ENCODE measurements at places on chromosomes 2 and 18.

DNA sequence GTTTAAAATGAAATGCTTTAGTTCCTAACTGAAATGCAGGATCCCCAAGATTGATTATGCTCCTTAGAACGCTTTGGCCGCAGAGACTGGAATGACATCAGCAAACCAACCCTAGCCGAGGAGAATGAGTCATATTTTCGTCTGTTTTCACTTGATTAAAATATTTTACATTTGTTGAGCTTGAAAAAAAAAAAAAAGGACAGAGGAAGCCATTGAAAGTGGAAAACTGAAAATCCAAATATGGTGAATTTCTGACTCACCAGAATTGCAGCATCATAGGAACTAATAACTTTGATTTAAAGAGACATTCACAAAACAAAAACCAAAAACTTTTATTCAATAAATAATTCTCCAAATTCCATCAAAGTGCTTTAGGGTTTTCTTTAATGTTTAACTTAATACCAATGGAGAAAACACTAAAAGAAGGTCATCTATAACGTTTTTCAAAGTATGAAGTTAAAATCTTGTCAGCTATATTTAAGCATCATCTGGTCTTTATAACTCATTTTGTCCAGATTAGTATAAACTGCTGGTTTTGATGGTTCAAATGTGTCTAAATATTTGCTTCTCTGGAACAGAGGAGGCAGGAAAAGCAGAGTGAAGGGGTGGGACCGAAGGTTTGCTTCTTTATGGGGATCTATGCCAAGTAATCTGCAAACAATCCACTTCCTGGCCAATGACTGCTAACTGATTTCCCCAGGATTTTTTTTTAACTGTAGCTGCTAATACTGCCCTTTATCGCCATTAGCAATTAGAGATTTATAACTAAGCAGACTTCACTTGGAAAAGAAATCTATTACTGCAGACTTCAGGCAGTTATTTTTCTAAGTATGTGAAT, 30.9 kb upstream of the COL5A2 start:
- no peak for DNase-seq

- no peak for DNase-seq
Observed at GRCh38 chr18:55314031-55314430, 274.0 kb downstream of the TCF4 start.

DNA sequence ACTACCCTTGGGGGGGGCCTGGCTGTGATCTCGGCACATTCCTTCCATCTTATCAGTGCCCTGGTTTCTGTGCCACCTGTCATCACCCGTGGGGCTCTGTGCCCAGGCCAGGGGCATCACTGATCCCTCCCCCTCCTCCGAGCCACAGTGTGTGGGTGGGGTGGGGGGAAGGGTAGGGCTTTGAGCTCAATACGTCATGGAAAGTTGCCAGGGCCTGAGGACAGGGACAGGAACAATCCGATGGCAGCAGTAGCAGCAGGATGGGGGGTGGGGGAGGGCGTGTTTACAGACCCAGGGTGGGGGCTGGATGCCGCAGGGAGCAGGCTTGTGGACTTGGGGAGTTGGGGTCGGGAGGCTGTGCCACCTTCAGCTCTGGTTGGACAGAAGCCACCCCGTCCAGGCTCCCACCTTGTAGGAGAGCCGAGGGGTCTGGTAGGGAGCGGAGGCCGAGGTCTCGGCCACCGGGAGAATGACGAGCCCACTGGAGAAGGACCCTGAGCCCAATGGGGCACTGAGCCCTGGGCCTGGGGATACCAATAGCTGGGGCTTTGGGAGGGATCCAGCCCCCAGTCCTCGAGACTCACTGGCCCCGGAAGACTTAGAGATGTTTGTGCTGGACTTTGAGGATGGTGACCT, 3.5 kb downstream of the SLC4A3 start:
- DNase-seq = no peak

- DNase-seq = no peak
Observed at GRCh38 chr2:163302141-163302540, 433.7 kb downstream of the FIGN start.

- peak; percentile 6 for DNase-seq
Observed at GRCh38 chr18:25077038-25077943, 274.7 kb downstream of the ZNF521 start.

GRCh38 chr18:61609131-61609530, 275.9 kb downstream of the CDH20 start:
- no peak for DNase-seq

DNA sequence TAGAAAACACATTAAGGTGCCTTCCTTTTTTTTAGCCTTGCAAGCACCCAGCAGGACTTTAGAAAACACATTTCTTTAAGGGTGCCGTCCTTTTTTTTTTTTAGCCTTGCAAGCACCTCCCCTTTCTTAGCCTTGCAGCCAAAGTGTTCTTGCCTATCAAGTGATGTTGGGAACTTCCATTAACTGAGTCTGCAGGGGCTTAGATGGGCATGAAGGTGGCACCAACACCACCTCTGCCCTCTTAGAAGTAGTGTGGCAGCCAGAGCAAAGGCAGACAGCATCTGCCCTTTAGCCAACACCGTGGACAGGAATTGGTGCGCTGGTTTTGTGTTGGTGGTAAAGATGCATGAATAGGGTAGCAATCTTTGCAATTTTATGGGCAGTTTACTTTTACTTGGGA, 211.6 kb upstream of the SP5 start:
- DNase-seq = no peak

DNA sequence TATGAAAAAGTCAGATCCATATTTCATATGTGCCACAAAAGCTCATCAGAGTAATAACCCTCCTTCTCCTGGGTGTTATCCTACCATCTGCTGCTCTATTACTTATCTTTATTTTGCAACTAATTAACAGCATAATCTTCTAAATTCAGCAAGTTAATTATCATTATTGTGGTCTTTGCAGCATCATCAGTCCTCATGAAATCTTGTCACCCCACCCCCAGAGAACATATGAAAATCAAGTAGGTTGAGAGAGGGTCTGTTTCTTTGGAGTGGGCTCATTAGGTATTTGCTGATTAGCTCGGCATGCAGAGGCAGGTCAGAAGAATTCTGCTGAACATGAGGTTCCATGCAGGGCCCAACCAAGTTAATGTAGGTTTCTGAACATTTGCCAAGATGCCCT, 64.8 kb downstream of the ATF2 start:
- DNase-seq = no peak

DNA sequence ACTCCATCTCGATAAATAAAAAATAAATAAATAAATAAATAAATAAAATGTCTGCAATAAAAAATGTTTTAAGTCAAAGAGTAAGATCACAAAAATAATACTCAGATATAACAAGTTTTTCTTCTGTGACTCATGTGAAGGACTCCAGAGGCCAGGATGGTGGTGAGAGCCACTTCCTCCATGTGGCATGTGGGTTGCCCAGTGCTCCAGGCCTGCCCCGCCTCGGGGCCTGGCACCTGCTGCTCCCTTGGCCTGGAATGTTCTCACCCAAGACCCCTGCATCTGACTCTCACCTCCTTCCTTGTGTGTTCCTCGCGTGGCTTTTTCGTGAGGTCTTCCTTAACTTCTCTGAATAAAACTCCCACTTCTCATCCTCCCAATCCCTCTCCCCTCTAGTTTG, 77.4 kb upstream of the LDLRAD4 start:
- no peak for DNase-seq

- DNase-seq = no peak
Observed at GRCh38 chr18:55246278-55246677, 287.0 kb upstream of the CCDC68 start.

- peak; percentile 95 for DNase-seq
Observed at GRCh38 chr2:64989126-64989981, at the start of gene SLC1A4. Gene SLC1A4, plus strand, starts transcription at chr2:64989399. Its CDS starts 245 bp downstream, at chr2:64989644.

All from mucosa of descending colon (tissue), 3 donors.